ENCODE measurements at places on chromosomes 1 and 21.
A peak's percentile ranks its signal among the peaks of the same experiment; 100 is the strongest.

GRCh38 chr21:17688912-17689874 is 76.5 kb upstream of the BTG3 start:
- DNase-seq = no peak

DNA sequence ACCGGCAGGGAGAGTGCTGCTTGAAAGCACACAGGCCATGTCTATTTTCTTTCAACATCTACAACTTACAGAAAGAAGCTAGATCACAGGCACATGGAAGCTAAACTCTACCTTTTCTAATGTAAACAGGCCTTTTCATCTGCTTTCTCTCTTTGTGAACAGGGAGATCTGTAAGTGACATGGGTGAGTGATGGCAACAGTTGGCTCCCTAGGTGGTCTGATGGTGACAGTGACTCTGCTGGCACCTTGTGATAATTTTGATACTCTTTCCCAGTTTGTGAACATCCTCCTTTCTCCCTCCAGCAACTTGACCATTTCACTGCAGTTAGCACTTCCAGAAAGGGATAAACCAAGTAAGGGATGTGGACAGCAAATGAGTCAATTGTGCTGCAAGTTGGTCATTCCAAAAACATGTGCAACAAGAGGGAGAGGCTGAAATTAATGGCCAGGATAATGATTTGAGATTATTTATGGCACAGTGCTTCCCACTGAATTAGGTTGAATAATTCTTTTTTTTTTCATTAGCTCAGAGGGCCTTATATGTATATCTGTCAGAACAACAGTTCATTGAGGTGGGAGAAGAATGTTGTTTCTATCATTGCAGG is 89.5 kb downstream of the XCL2 start:
- DNase-seq = peak; percentile 63

- peak; percentile 47 for DNase-seq
Observed at GRCh38 chr1:245856944-245857531, 650.0 kb downstream of the SMYD3 start.

DNA sequence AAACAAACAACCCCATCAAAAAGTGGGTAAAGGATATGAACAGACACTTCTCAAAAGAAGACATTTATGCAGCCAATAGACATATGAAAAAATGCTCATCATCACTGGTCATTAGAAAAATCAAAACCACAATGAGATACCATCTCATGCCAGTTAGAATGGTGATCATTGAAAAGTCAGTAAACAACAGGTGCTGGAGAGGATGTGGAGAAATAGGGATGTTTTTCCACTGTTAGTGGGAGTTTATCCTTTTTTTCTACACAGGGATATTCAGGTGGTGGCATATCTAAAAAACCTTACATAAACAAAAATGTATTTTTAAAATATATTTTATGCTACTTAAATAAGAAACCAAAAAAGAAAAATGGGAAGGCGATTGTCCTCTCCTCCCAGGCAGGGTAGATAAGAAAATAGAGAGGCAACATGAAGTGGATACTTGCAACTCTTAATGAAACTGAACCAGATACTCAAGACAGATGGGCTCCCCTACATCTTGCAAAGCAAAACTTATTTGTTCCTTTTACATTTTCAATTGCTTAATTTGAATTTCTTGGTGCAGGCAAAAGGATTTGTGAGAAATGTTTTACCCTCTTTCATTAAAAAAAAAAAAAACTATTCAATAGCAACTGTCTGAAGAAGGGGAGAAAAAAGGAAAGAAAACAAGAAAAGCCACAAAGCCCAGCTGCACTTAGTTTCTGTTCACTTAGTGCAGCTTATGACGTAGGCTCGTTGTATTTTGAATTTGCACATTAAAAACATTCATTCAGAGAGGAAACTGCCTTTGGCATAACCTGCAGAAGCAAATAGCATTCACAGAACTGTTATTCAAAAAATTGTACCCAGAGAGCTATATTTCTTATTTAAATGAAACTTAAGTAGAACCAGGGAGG is 36.9 kb upstream of the RGS1 start:
- DNase-seq = no peak

DNA sequence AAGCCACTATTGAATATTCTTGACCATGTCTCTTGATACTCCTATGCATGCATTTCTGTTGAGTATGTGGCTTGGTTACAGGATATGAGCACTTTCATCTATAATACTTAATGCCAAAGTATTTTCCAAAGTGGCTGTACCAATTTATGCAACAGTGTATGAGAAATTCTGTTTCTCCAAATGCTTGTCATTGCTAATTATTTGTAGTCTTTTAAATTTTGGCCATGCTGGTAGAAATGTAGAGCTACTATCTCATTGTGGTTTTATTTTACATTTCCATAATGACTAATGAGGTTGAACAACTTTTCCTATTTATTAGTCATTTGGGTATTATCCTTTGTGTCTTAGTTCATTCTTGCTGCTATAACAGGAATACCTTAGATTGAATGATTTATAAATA is 71.4 kb upstream of the TSPAN2 start:
- no peak for DNase-seq

DNA sequence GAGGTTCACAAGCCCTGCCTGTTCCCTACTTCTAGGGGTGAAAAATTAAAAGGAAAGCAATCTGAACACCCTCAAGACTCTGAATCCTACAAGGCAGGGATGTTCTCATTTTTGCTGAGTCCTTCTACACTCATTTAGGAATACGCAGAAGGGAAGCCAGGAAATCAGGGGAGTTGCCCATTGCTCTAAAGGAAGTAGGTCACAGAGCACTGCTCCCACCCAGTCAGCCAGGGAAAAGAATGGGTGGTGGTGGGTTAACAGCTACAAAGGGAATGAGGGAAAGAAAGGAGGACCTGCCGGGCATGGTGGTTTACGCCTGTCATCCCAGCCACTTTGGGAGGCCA is 2.4 kb upstream of the CTTNBP2NL start:
- no peak for DNase-seq

DNA sequence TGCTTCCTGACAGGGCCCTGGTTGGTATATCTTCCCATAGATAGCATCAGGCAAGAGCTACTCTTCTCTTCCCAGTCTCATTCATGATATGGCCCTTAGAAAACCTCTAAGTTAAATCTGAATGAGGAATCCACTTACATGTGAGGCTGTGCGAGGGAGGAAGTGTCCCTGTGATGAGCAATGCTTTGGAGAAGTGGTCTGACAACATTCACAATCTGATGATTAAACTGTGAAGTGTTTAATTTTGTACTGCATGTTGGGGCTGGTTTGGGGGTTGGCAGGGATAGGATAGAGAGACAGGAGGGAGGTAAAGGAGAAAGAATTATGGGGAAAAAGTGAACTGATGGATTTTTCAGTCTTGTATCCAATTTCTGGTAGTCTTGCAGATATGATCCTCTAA is 421.2 kb upstream of the DAB1 start:
- DNase-seq = peak; percentile 66

GRCh38 chr1:175863299-175864050 is 120.1 kb upstream of the TNR start:
- no peak for DNase-seq

DNA sequence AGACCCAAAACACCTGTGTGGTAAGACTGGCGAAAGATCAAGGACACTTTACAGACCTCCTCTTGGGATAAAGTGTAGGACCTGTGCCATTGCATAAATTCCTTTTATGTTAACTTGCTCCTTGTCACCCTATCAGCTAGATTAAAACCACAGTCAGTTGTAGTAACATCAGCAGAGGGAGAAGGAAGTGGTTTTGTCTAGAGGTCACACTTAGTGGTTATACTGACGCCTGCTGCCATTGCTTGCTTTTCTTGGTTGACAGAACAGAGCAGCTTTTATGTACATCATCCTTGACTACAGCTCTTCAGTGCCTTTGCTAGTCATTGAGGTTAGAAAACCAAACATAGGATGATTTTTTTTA is 101.4 kb downstream of the PBX1 start:
- DNase-seq = no peak

DNA sequence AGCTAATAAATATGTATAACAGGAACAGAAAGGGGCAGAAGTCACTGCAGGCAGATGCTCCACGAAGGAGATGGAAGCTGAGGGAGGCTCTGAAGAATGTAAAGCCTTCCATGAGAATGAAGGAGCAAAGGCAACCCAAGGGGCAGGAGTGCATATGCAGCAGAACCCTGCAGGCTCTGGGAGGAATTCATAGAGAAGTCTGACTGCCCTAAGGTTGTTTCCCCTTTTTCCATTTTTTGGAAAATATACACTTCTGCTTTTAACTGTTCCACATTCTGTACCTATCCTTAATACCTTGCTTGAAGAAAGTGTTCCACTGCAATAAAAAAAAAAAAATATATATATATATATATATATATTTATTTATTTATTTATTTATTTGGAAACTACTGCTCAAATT is 69.6 kb downstream of the CD34 start:
- DNase-seq = no peak

- DNase-seq = peak; percentile 63
Observed at GRCh38 chr1:204074274-204075138, 1.6 kb downstream of the SOX13 start.

DNA sequence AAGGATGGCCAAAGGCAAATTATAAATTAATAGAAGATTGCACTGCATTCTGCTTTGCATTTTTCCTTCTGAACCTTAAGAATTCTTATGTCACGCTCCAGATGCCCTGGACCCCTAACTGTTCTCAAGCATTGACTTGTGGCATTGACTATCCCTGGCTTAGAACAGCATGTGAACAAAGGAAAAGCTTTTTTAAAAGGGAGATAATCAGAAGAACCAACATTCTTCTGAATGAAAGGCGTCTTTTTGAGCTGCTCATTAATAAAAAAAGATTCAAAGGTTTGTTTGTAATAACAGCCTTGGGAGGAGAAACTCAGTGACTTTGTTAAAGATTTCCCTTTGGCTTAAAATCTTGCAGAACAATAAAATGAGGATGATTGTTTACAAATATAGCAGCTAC is 105.5 kb downstream of the TNNI3K start:
- DNase-seq = no peak

GRCh38 chr1:206929524-206929923 is 7.8 kb upstream of the FCMR start:
- DNase-seq = no peak

GRCh38 chr1:3533067-3534048 is 78.0 kb downstream of the MEGF6 start:
- no peak for DNase-seq

GRCh38 chr1:41804176-41804575 is 114.5 kb downstream of the HIVEP3 start:
- no peak for DNase-seq

DNA sequence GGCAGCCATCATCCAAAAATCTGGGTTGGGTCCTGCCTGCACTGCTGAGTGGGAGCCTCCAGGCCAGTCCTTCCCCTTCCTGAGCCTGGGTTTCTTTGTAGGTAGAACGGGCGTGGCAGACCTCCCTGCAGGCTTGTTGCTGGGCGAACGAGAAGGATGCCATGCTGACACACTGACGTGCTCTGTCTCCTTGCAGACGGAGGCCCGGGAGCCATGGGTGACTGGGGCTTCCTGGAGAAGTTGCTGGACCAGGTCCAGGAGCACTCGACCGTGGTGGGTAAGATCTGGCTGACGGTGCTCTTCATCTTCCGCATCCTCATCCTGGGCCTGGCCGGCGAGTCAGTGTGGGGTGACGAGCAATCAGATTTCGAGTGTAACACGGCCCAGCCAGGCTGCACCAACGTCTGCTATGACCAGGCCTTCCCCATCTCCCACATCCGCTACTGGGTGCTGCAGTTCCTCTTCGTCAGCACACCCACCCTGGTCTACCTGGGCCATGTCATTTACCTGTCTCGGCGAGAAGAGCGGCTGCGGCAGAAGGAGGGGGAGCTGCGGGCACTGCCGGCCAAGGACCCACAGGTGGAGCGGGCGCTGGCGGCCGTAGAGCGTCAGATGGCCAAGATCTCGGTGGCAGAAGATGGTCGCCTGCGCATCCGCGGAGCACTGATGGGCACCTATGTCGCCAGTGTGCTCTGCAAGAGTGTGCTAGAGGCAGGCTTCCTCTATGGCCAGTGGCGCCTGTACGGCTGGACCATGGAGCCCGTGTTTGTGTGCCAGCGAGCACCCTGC is 1.4 kb downstream of the GJA4 start:
- DNase-seq = no peak

- DNase-seq = no peak
Observed at GRCh38 chr1:157056269-157056668, 10.7 kb upstream of the ARHGEF11 start.

DNA sequence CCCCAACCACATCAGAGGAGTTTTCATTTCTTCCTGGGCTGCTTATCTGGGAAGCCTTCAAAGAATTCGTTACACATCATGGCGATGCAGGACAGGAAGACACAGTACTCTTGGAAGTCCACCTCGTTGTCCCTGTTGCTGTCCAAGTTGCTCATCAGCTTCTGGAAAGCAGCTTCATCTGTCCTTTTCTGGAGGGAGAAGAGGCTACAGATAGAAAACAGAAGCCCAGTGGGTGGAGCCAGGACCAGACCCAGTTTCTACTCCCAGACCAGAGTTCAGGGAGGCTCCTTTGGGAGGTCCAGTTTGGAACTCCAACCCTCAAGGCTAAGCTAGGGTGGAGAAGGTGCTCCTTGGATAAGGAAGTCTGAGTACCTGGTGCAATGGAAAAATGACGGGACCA is 1.9 kb downstream of the S100A4 start:
- no peak for DNase-seq

DNA sequence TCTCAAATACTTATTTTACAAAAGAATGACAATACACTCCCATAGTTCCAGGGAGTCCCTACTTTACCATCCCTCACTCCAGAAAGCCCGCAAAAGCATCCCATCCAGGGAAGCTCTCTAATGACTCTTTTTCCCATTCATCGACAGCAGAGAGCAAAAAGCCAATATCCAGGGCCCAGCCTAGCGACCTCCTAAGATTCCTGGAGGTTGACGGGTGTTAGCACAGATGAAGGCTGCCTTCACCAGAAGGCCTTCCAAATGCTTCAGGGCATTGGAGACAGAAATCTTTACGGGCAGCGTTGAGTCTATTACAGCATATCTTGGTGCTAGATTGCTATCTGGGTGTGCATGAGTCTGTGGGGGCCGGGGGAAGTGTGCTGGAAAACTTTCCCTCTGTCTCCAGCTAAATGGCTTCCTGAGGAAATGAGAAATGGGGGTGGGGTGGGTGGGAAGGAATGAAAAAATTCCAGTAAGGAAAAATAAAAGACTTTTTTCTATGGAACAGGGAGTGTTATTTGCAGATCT is 136.6 kb downstream of the PROX1 start:
- no peak for DNase-seq

All from foreskin fibroblast (primary cell).